GM18507 (cell line): ENCODE measurements at places on chromosomes 3 and 15.

DNA sequence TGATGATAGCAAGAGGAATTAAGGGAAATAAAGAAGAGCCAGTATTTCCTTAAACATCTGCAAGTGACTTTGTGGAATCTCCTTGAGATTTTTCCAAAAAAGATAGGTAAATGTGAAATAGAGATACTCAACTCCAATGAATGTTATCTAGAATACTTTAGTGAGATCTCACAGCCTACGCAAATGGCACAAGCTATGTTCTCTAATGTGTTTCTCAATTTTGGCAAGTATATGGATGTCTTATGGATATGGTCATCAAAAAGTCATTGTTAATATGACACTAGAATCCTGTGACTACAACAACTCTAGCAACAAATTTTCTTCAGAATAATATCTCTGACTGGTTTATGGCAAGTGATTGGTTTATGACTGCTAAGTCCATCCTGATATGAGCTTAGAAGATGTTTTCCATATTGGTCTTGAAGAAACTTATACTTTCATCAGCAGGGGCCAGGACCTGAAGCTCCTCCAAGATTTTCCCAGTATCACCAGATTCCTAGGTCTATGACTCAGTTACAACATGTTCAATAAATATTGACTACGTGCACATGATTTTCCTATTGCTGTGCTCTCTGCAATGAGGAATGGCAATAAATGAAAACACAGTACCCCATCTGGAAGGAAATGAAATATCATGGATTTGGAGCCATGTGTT lies 170.9 kb upstream of the THBS1 start:
- no peak for DNase-seq

- DNase-seq = no peak
Observed at GRCh38 chr3:57917601-57918000, 90.6 kb upstream of the FLNB start.

DNA sequence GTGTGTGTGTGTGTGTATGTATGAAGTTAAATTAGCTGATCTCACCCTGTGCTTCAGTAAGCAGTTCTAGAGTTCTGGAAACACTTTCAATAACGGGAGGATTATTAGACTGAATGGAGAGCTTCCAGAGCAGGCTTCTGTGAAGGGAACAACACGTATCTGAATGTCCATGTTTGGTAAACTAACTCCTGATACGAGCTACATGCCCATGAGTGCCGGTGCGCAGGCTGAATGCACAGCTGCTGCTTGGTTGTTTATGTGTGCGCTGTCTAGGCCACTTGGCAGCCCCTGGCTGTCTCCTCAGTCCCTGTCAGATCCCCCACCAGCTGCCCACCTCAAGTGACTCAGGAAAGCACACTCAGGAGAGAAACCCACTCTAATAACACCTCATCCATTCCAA lies 137.0 kb downstream of the EPHB1 start:
- no peak for DNase-seq

- no peak for DNase-seq
Observed at GRCh38 chr3:140845882-140846281, 95.8 kb upstream of the SLC25A36 start.

- no peak for DNase-seq
Observed at GRCh38 chr3:87766721-87767120, 292.1 kb downstream of the CGGBP1 start.

GRCh38 chr3:197490098-197491058 lies 65.4 kb downstream of the BDH1 start:
- DNase-seq = no peak

GRCh38 chr3:135908225-135908624 lies 57.3 kb upstream of the PPP2R3A start:
- DNase-seq = no peak

DNA sequence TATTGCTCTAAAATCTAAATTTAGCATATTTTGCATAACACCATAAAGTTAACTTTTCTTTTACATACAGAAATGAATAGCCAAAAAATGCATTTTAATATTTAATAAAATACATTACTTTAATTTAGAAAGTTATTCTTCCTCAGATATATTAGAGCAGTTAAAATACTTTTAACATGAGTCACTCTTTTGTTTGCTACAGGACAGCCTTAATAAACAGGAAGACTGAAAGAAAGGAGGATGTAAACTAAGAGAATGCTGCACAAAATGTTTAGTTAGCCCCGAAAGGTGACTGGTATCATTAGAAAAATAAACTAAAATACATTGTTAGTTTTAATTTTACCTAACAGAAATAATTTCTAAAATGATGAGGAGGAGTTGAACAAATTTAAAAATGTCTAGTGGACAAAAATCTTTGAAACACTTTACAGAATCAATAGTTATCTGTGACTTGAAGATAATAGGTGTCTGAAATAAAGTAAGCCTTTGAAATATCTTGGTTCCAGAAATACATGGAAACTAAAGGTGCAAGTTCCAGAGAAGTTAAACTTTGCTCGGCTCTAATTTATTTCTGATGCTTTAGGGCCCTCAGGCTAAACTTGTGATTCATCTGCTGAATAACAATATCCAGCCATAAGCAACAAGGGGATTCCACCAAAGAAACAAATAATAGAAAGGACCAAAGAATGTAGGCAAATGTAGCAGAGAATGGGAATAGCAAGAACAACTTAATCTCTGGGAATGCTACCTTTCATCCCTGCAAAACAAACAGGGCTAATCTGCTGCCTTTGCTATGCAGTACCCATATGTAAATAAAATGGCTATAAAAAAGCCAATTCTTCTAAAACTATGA lies 138.3 kb upstream of the UBP1 start:
- DNase-seq = no peak

- no peak for DNase-seq
Observed at GRCh38 chr3:195868336-195868865, 40.0 kb downstream of the TNK2 start.

DNA sequence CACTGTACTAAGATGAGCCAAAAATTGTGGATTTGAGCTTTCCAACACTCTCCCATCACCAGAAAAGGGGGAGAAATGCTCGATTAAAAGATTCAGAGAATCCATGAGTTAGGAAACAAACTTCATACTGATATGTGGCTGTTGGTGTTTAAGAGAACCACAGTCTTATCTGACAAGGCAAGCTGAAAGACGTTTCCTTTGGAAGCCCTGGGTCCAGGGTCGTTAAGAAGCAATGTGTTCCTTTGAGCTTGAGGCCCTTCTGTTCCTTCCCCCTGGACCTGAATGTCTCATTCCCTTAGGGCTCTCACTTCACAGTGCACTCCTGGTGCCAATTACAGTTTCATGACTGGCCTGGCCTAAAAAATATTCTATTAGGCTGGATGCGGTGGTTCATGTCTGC lies 524.8 kb upstream of the PPP2R3A start:
- no peak for DNase-seq

GRCh38 chr15:86615411-86615810 lies 535.7 kb downstream of the AGBL1 start:
- DNase-seq = no peak

GRCh38 chr3:148186881-148187280 lies 510.8 kb upstream of the AGTR1 start:
- DNase-seq = no peak

GRCh38 chr3:113533534-113533892 lies 1.2 kb downstream of the SIDT1 start:
- no peak for DNase-seq

GRCh38 chr3:193240436-193240849 lies 579 bp upstream of the PLAAT1 start:
- no peak for DNase-seq

DNA sequence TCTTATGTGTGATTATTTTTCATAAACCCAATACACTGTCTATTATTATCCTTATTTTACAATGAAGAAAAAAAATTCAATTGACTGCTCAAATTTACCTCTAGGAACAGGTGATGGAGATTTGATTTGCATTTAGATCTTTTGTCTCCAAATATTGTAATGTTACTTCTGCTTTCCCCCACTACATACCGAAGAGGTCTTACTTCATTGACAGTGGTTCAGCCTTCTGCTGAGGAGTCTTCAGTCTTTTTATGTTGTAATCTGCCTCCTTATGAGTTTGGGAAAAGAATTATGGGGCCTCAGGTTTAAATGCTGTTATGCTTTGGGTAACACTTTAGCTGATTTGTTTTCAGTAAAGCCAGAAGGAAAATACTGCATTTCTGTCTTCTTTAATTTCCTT lies 199.5 kb downstream of the LPP start:
- DNase-seq = no peak

DNA sequence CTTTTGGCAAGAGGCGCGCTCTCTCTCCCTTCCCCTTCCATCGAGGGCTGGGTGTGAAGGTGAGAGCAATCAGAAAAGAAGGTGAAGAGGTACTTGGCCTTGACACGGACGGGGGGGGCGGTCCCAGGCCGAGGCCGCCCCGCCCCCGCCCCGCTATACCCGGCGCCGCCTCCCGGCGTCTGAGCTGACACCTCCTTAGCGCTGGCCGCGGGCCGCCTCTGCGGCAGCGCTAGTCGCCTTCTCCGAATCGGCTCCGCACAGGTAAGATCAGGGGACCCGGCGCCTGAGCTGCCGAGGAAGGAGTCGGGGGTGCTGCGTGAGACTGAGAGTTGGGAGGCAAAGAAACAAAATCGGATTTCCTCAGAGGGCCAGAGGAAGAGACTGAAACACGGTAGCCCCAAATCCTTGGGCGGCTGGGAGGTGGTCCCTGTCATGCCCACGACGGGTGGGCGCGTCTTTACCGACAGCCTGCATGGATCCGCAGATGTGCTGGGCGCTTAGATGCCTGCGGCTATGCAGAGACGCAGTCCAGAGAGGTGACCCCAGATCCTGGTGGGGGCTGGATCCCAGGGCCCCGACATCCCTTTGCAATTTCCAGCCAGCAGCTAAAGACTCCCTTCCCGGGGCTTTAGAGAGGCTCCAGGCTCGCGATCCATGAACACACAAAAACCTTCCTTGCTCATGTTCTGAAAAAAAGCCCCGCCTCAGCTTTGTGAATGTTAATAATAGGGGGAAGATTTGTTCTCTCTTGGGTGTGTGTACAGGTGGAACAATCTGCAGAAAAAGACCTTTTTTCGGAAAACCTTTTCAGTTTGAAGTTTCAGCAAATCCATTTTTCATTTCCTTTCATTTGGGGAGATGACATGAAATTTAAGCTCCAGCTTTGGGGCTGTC lies at the start of gene ENTPD3:
ENTPD3 (plus strand) TSS at position 184 of the 894 bp plus-strand sequence. CDS start 874 bp downstream, outside the sequence.
- no peak for DNase-seq
